ENCODE measurements at places on chromosomes 12 and 14.

DNA sequence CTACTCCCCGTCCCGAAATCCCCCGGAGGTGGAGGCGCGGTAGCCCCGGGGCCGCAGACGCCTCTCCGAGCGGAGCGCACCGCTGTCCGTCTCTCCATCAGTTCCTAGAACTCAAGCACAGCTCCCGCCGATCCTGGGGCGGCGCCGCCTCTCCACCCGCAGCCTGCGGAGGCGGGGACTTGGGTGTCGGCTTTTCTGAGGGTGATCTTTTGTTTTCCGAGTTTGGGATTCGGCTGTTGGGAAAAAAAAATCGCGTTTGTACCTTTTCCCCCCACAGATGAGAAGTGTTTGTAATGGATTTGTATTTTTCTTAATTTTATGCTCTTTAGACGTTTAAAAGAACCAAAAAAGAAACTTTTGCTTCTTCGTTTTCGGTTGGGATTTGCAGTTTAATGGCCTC is 26.6 kb downstream of the LRCOL1 start:
- DNase-seq: no peak

GRCh38 chr12:958588-959123 is 9.2 kb upstream of the RAD52 start:
- DNase-seq: no peak

GRCh38 chr14:77032844-77033621 is 4.5 kb upstream of the IRF2BPL start:
- peak; percentile 39 for DNase-seq

- no peak for DNase-seq
Observed at GRCh38 chr12:15393995-15394394, 71.7 kb downstream of the PTPRO start.

DNA sequence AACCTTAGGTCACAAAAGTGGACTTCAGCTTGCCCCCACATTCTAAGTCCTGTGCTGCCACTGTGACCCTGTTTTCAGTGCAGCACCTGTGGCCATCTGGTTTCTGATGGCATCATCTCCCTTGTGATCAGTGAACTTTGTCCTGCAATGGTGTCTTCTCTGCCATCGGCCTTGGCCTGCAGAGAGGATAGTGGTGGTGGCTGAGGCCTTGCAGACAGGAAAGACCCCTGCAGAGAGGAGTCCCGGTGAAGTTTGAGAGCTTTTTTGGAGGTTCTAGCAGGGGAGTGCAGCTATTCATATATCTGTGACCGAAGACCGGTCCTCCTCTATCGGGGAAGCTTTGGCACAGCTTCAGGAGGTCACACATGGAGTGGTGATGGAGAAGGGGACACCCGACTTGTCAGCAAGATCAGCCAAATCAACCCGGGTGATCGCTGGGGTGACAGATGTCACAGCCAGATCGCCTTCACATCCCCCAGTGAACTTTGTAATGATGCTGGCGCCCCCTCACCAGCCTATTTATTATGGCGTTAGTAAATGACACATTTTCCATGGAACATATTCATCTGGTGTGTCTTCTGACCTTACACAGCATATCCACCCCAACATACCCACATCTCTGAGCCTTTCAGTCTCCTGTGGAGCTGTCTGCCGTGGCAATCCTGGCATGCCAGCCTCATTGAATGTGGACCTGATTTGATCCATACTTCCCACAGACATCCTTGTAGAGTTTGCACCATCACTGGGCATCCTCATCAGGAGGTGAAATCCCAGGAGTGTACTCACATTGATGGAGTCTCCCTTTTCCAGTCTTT is 136.1 kb downstream of the PAPOLA start:
- no peak for DNase-seq

DNA sequence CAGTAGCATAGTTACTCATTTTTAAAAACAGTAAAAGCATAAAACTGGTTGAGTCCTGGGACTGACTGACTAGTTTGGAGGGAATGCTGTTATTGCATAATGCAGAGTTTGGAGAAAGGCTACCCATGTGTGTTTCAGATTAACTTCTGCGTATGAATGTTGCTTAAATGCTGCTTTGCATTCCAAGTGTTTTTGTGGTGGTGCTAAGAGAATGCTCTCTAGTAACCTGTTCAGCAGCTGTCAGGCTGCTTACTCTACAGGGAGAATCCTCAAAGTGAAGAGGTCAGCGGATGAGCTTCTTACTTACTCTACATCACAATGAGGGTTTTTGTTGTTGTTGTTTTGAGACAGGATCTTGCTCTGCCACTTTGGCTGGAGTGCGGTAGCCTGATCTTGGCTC is 4.3 kb downstream of the DLST start:
- no peak for DNase-seq

- DNase-seq: no peak
Observed at GRCh38 chr12:2218706-2219105, 165.9 kb downstream of the CACNA1C start.

DNA sequence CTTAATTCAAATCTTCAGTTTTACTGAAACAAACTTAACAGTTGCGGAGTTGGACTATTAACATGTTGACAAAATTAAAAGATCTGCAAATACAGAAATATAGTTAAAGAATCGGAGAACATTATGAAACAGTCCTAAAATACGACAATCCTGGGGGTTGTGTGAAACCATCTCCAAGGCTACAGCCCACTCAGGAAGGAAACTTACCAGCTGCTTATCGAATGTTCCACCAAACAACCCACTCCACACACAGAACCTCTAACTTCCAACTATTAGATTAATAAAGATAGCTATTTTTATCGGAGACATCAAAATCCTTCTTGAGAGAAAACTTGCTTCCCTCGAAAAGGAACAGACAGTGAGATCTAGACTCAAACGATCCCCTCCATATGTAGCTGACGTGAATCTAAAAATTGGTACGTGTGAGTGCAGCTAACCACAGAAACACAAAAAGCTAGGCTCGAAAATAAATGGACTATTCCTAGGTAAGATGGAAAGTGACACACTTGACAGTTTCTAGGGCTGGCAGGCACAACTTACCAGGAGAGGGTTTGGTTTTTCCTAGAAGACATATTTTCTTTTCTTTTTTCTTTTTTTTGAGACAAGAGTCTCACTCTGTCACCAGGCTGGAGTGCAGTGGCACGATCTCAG is 12.9 kb downstream of the VPS37B start:
- no peak for DNase-seq

DNA sequence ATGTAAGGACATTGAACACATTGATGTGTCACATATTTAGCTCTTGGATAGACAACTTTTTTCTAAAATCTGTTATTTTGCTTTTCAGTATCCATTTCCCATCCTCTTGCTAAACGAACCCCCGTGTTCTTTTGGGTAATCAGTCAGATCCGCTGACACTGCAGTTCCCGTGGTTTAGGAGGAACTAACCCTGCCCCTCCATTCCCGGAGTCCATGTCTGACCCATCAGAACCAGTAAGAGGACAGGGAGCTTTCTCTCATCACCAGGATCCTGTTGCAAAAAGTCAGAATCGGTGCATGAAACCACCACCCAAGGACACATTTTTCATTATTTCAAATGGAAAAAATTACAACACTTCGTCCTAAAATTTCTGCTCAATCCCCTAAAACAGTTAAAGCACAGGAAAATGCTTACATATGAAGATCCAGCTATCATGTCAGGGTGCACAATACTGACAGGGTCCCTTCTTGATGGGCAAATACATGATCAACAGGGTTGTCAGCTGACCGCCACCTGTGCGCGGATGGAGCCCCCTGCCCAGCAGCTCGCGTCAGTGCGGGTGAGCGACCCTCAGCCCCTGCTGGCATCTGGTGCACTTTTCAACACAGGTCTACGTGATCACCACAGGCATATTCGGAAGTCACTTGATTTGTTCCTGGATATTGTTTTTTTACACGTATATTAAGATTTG is 276.8 kb downstream of the ADGRD1 start:
- DNase-seq: no peak

- no peak for DNase-seq
Observed at GRCh38 chr12:22409377-22410164, 75.1 kb upstream of the ST8SIA1 start.

GRCh38 chr12:124115976-124116690 is 143.1 kb downstream of the ZNF664 start:
- DNase-seq: no peak

GRCh38 chr14:32933629-32934072 is 5.0 kb upstream of the NPAS3 start:
- no peak for DNase-seq

DNA sequence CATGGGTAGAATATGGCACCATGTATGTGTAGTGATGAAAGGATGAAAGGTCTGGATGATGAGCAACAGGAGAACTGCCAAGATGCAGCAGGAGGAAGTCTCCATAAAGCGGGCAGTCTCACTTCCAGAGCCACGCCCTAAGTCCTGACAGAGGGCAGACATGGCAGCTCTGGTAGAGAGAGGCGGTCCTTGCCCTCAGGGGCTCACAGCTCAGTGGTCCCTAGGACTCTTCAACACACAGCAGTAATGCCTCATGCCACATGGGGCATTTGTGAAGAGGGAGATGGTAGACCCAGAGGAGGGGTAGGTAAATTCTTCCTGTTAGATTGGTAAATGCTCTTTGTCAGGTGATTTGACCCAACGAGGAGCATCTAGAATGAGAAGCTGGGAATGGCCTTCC is 1088.4 kb downstream of the BCL11B start:
- no peak for DNase-seq

DNA sequence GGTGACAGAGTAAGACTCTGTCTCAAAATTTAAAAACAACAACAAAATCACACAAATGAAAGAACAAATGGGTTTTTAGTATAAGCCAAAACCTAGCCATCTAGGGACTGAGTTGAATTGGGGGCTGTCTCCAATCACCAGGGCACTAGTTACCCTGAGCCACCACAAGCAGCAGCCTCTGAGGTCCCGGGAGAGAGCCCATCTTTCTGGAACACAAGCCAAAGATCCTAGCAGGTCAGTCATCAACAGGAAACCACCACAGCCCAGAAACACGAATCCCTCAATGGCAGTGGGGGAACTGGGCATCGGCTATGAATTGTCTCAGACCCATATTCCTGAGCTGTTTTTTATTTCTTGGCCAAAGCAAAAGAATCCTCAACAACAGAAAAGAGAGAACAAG is 75.3 kb downstream of the KDM2B start:
- DNase-seq: no peak

- DNase-seq: peak; percentile 53
Observed at GRCh38 chr12:93571365-93571924, 1.0 kb upstream of the SOCS2 start.

DNA sequence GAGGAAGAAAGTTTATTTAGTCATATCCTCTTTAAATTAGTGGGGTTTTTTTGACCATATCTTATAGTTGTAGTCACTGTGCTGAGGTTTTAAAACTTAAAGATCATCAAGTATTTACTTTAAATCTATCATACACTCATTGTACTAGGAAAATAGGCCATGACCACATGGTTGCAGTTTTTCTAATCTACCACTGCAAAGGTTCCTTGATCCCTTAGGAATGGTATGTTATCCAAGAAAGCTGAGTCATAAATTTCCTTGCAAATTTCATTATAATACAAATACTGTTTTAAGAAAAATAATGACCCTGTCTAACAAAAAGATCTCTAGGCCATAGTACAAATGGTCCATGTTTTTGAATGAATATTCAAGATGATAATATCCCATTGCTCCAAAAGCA is 74.7 kb downstream of the DBX2 start:
- no peak for DNase-seq

- no peak for DNase-seq
Observed at GRCh38 chr12:132228476-132229192, 84.4 kb downstream of the NOC4L start.

- DNase-seq: no peak
Observed at GRCh38 chr14:36797634-36798033, 136.0 kb downstream of the PAX9 start.

GRCh38 chr12:71848212-71848611 is 8.7 kb downstream of the TBC1D15 start:
- DNase-seq: no peak

DNA sequence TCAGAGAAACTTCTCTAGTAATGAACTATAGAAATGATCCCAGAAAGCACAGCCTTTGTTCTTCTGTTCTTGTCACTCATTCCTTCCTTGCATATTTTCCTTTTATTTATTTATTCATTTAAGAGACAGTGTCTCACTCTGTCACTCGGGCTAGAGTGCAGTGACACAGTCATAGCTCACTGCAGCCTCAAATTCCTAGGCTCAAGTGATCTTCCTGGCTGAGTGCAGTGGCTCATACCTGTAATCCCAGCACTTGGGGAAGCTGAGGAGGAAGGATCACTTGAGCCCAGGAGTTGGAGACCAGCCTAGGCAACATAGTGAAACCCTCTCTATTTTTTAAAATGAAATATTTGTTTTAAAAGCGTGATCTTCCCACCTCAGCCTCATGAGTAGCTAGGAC is 11.5 kb downstream of the TECPR2 start:
- no peak for DNase-seq

GRCh38 chr12:45828402-45828801 is 98.9 kb downstream of the ARID2 start:
- DNase-seq: no peak

GRCh38 chr12:20264026-20264425 is 104.3 kb upstream of the PDE3A start:
- no peak for DNase-seq

- DNase-seq: no peak
Observed at GRCh38 chr12:43290836-43291235, 261.2 kb downstream of the ADAMTS20 start.

DNA sequence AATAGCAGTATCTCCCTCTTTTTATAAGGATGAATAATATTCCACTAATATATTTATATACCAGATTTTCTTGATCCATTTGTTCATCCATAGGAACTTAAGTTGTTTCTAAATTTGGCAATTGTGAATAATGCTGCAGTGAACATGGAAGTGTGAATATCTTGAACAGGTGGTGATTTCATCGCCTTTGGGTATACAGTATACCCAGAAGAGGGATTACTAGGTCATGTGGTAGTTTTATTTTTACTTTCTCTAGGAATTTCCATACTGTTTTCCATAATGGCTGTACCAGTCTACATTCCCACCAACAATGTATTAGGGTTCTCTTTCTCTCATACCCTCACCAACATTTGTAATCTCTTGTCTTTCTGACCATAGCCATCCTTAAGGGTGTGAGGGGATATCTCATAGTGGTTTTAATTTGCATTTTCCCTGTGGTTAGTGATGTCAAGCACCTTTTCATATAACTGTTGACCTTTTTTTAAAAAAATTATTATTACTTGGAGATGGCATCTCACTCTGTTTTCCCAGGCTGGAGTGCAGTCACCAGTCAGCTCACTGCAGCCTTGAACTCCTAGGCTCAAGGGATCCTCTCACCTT is 20.5 kb downstream of the PPHLN1 start:
- no peak for DNase-seq

- no peak for DNase-seq
Observed at GRCh38 chr12:89029961-89030360, 322.3 kb downstream of the DUSP6 start.

GRCh38 chr12:62832558-62832957 is 102.4 kb downstream of the PPM1H start:
- DNase-seq: no peak

- no peak for DNase-seq
Observed at GRCh38 chr12:3028108-3028507, 49.1 kb upstream of the TSPAN9 start.

- DNase-seq: no peak
Observed at GRCh38 chr14:92787554-92787953, 6.6 kb upstream of the GOLGA5 start.

Measured in cortex of kidney (tissue), 1 donor.